Posterior vena cava (tissue), 2 donors: ENCODE measurements at places on chromosomes 1 and 21.

DNA sequence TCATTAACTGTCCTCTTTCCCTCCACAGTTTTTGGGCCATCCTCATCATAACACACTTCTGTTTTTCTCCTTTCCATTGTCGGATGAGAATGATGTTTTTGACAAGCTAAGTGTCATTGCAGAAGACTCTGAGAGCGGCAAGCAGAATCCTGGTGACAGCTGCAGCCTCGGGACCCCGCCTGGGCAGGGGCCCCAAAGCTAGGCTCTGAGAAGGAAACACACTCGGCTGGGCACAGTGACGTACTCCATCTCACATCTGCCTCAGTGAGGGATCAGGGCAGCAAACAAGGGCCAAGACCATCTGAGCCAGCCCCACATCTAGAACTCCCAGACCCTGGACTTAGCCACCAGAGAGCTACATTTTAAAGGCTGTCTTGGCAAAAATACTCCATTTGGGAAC is 28.6 kb upstream of the IFNAR1 start:
- no peak for DNase-seq

DNA sequence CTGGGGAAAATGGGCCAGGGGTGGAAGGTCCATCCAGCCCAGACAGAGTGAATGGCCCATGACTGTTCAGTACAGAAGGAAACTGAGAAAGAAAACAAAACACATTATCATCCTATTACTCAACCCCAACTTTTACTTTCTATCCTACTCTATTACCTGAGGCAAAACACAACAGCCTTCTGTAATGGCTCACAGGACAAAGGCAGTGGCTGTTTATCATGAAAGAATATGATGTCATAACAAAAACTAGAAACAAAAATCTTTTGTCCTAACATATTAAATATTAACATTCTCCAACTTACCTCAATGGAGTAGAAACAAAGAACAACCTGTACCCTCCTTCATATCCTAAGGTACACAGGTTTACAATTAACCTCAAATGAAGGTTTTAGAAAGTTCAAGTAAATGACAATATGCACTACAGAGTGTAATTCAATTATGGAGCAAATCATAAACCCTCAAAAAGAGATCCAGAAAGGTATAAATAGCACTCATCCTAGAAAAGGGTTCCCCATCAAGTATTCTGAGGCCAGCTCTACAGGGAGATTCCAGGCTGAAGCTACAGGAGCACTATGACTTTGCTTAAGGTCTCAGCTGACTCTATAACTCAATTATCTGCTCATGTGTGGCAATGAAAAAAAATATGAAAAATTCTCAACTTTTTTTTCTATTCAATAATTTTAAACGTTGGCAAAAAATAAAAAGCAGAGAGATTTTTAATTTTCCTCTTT is 15.1 kb downstream of the ELK4 start:
- DNase-seq: no peak

DNA sequence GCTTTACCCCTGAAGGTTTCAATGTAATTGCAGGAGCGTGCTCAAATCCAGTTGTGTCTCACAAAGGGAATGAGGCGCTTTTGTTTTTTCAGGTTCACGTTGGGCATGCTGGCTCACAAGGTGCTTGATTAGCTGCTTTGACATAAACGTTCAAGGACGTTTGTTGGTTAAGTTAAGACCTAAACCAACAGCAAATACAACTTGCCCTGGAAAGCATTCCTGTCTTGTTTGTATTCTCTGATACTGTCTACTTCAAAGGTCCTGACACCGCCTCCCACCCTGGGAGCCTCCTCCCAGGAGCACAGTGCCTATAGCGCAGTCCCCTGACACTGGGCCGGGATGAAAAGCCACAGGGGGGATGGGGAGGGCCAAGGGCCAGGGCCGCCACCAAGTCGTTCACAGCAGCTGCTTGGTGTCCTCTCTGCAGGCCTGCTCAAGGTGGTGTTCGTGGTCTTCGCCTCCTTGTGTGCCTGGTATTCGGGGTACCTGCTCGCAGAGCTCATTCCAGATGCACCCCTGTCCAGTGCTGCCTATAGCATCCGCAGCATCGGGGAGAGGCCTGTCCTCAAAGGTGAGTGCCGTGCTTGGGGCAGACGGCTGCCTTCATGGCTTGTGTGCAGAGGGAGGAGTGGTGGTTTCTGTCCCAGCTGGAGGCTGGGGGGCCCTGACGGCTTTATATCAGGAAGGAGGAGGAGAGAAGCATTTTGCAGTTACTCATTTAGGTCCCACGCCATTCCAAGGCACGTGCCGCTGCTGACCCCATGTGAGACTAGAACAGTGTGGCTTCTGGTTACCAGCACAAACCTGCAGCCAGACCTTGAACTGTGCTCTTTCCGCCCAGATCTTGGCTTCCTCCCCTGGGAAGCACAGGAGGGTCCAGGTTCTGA is 6.1 kb downstream of the FAM3B start:
- no peak for DNase-seq

DNA sequence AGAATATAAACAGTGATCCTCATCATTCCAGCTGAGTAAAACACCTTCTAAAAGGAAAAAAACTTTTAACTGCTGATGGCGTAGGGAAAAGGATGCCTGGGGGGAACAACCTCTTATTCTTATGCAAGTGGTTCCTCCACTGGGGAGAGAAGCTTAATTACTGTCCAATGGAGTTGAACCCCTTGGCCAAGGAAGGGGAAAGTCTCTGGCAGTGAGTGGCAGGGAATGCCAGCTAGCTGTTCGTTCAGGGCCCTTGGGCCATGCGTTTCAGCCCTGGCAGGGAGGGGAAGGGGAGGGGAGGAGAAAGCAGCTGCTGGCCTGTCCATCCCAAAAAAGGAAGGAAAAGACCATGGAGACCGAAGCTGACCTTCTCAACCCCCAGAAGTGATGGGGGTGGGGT is 22.6 kb upstream of the SYCP1 start:
- DNase-seq: no peak

- DNase-seq: peak; percentile 77
Measured at GRCh38 chr21:41931041-41931451, 22.8 kb downstream of the C2CD2 start.

- no peak for DNase-seq
Measured at GRCh38 chr1:204659056-204659455, 26.5 kb downstream of the LRRN2 start.

GRCh38 chr1:235495030-235495429 is 9.2 kb downstream of the B3GALNT2 start:
- DNase-seq: no peak

- DNase-seq: no peak
Measured at GRCh38 chr1:184567009-184567408, 180.2 kb downstream of the C1orf21 start.

GRCh38 chr1:165842671-165843129 is 15.3 kb downstream of the UCK2 start:
- no peak for DNase-seq

GRCh38 chr1:39165049-39165448 is 39.4 kb upstream of the MACF1 start:
- DNase-seq: no peak

- no peak for DNase-seq
Measured at GRCh38 chr1:164774413-164774812, 215.4 kb downstream of the PBX1 start.

DNA sequence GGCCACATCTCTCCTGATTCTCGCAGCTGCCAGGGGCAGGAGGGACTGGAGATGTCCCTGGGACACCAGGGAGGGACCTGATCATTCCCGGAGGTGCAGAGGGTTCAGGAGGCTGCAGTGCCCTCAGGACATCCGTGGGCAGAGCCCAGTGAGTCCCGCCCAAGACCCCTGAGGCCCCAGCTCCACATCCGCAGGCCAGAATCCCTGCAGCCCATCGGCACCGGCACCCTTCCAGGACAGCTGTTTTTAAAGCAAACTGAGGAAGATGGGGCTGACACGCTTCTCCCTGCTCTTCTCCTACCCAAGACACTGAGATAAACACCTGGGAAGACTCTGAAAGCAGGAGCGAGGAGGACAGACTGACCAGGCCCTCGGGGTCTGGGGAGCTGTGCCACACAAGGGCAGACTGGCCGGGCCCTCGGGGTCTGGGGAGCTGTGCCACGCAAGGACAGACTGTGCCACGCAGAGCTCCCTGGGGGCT is 25.5 kb downstream of the SLC19A1 start:
- DNase-seq: peak; percentile 58

- DNase-seq: no peak
Measured at GRCh38 chr21:45082736-45083135, 8.4 kb downstream of the ADARB1 start.
